ENCODE measurements at places on chromosomes 3 and 15.

DNA sequence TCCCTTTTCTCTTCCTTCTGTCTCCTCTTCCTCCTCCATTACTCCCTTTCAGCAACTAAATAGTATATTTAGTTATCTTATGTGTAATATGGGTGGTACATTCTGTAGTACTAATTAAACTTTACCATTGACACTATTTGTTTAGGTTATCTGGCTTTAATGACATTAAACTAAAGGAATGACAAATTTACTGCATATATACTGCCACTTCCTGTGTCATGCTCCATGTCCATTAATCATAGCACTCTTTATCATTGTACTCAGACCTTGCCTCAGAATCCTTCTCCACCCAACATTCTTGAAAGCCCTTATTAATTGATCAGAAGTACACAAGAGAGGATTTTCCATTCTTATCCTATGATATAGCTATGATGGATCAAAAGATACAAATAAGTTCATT, 244.2 kb downstream of the NAALADL2 start:
- no peak for DNase-seq

DNA sequence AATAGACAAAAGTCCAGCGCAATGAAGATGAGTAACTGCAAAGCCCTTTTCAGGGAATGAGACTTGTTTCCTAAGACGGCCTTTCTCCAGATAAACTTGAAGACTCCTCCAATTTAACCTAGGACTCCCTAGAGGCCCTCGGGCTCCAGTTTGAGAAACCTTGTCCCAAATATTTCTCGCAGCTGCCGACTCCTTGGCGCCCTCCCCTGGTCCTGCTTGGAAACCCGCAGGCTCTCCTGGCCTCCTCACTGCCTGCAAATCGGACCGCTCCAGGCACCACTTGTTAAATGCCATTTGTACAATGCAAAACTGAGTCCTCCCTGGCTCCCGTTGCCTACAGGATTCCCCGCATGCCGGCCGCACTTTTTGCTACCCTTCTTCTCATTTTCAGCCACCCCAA, 36.8 kb downstream of the MUC4 start:
- DNase-seq: no peak

DNA sequence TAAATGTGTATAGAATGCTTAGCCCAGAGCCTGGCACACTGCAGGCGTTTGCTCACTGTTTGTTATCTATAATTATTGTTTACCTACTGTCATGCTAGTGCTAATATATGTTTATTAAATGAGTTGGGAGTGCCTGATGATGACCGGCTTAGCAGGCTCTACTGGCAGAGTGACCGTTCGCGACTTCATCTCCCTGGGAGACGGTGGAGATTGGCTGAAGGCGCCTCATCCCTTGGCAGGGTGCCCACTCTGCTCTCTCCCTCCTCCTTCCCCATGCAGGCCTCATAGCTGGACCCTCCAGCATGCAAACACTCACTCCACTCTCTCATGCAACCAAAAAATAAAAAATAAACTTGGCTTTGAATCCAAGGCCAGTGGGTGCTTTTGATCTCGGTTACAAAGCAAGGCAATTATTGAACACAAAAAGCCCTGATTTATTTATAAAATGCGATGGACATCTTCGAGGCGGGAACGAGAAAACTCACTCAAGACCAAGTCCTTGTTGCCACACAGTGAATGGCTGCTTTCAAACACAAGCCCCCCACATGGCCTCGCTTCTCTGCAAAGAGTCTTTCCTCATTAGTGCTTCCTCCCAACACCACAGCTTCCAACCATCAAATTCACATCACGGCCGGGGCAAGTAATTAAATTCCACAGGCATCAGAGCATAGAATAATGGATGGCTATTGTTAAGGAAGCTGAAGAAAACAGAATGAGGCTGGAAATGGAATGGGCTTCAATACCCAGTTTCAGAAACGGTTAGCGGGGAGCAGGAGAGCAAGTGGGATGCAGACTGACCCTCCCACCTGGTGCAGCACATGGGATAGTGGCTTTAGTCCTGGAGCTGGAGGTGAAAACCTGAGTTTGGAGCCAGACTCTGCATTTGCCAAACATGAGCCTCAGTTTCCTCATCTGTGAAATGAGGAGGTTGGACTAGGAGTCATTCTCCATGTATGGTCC, 135.7 kb upstream of the RAD18 start:
- DNase-seq: no peak

DNA sequence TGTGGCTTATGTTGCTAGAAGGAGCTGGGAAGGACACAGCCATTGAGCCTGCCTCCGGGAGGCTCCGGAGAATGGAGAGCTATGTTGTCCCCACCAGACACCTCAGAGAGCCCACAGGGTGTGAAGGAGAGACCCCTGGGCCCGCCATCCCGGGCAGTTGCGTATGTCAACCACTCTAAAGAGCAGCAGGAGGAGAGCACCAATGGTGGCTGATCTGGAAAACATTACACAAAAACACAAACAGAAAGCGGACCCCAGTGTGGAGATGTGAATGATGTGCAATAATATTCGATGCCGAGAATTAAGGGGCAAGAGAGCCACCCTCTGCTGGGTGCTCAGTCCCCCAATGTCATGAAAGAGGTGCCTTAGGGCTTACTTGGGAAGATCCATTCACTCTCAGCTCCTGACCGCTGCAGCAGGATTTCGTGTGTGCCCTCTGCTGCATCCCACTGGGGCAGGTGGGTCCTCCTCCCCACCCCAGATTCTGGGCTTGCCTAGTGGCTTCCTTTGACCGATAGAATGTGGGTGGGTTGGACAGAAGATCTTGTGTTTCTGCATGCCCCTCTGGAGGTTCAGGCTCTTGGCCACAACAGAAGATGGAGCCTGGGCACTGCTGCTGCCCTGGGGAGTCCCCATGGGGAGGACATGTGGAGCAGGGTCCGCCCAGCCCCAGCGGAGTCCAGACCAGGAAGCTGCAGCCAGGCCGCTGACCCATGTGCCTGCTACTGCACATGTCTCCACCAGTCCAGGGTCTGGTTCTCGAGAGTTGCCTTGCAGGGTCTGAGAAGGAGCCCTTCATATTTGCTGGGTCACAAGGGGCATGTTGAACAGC, 245.3 kb downstream of the OCA2 start:
- DNase-seq: no peak

GRCh38 chr15:59369597-59369996, 3.1 kb downstream of the MYO1E start:
- peak; percentile 19 for DNase-seq

DNA sequence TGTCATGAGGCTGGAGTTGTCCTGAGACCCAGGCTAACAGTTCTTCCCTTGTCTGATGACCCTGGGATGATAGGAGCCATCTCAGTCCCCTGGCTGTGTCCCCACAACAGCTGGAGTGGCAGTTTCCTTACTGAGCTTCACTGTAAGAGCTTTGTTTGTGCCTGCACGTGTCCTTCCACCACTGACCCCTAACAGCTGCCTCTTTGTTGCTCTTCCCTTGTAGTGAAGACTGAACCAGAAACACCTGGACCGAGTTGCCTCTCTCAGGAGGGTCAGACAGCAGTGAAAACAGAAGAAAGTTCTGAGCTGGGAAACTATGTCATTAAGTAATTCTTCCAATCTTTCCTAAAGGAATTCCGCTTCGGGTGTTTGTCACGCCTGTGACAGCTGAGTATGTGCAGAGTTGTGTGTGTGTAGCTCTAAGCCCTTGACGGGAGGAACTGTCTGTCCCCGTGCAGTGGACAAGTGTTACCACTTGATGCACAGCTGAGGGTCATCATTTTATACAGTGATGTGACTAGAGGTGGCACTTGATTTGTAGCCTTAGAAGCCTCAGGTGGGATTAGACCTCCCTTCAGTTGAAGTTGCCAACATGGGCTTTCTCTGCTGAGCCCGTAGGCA, 25.0 kb downstream of the MAP6D1 start:
- no peak for DNase-seq

DNA sequence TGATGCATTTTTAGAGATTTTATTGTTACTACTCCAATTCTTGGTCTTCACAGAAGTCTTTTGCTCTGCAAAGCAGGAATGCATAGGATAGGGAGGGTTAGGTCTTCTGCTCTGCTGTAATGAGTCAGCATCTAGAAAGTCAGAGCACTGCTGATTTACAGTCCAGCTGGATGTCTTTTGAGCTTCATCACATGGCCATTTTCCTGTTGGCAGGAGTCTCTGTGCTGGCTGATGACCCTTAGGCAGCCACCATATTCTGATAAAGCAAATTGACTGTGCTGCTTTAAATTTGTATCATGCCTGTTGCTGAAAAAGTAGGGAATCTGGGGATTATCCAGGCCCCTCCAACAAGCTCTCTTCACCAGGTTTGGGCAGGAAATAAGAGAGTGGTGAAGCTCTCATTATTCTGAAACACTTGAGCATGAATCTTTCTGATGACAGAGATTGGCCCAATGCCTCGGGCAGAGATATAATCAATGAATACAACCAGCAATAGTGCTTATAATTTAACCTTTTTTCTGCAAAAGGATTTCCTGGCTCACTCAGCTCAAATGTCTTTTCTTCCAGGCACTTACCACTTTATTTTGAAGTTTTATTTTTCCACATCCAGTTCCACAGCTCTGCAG, 9.7 kb upstream of the CRBN start:
- DNase-seq: no peak

All from T-helper 1 cell (primary cell).